Retinal pigment epithelial cell (primary cell): ENCODE measurements at places on chromosomes 1 and 21.

GRCh38 chr1:37288900-37289299 lies 185.5 kb upstream of the ZC3H12A start:
- no peak for DNase-seq

GRCh38 chr1:179815641-179816040 lies 62.0 kb downstream of the TOR1AIP2 start:
- no peak for DNase-seq

- DNase-seq, result no peak
Observed at GRCh38 chr1:117576236-117576635, 29.6 kb upstream of the TENT5C start.

DNA sequence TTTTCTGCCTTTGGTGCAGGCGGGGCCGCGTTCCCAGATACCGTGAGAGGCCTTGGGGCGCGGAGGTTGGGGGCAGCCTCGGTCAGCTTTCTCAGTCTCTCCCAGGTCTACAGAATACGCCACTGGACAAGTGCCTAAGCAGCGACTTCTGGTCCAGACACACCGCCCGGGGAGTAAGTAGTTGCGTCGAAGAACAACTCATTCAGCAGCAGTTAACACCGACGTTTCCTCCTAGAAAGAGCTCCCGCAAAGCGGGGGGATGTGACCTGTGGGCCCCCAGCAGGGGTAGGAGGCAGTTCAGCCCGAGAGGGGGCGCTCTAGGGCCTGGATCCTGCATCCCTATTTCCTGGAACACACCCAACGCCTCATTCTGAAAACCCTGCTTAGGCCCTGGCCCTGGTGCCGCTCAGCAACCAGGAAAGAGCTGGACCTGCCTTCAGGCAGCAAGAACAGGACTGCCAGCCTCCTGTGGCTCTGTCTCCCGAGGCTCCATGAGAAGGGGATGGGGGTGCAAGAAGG lies 6.5 kb upstream of the BARHL2 start:
- no peak for DNase-seq

- DNase-seq, result no peak
Observed at GRCh38 chr1:68308034-68308433, 75.7 kb upstream of the WLS start.

GRCh38 chr1:182196897-182197870 lies 135.7 kb upstream of the ZNF648 start:
- DNase-seq, result no peak

GRCh38 chr1:168136709-168137514 lies at the start of gene GPR161:
TSS of gene GPR161 (minus strand) at chr1:168136930. CDS start at chr1:168104850, 32,080 bp downstream.
- DNase-seq, result no peak

GRCh38 chr1:236523704-236524141 lies at the start of gene LGALS8:
TSS of gene LGALS8 (plus strand) at chr1:236523982. CDS start at chr1:236526071, 2,089 bp downstream.
- DNase-seq, result no peak

DNA sequence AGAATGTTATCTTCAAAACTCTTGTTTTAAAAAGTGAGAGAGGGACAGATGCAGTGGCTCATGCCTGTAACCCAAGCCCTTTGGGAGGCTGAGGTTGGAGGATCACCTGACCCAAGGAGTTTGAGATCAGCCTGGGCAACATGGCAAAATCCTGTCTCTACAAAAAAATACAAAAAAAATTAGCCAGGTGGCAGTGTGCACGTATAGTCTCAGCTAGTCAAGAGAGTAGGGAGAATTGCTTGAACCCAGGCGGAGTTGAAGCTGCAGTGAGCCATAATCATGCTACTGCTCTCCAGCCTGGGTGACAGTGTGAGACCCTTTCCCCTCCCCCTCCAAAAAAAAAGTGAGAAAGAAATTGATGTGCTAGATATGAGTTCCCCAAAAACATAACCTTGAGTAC lies 131.0 kb downstream of the KCNT2 start:
- no peak for DNase-seq

DNA sequence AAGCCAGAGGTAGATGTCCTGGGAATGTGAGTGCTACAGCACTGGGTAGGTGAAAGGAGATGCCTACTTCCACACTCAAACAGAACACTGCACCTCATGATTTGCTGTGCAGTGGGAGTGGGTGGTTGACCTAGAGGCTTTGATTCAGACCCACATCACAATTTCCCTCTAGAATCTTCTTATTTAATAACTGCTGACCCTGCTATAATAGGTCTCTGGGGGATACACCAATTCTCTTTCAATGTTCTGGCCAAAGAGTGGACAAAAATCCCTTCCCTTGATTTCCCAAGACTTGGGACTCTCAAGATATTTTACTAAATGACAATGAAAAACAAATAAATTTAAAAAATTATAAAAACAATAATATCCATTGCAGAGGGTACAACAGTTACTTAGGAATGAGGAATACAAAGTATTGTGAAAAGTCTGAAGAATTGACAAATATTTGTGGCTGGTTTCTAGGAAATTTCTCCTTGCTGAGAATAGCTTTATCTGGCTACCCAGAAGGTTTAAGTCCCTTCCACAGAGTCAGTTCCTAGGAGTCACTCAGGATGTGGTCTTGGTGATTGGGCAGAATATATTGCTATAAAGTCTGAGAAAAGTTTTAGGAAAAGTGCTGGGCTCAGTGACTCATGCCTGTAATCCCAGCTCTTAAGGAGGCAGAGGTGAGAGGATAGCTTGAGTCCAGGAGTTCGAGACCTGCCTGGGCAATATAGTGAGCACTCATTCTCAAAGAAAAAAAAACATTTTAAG lies 2.4 kb upstream of the FCGR2A start:
- DNase-seq, result no peak

- DNase-seq, result no peak
Observed at GRCh38 chr1:75392278-75392677, 218.6 kb downstream of the SLC44A5 start.

GRCh38 chr1:15000030-15000429 lies 153.5 kb upstream of the TMEM51 start:
- DNase-seq, result no peak

GRCh38 chr1:223125766-223126165 lies 17.3 kb downstream of the TLR5 start:
- no peak for DNase-seq

- no peak for DNase-seq
Observed at GRCh38 chr1:23914921-23915320, 1.8 kb upstream of the CNR2 start.

DNA sequence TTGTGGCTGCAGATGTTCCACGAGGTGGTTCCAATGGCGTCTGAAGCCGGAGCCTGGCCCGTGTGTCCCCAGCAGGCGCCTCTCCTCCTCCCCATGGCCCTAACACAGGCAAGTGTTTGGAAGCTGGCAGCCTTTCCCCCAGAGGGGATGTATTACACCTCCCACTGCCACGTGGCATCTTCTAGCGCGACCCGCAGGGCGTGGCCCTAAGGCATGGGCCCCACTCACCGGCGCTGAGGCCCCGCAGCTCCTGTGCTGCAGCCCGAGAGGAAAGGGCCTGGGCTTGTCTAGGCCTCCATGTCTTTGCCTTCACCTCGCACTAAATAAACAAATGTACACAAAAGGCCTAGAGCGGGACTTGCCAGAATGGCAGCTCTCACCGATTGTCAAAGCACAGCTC lies 37.9 kb downstream of the SLC66A1 start:
- DNase-seq, result no peak

- DNase-seq, result no peak
Observed at GRCh38 chr1:239458144-239458500, 71.8 kb downstream of the CHRM3 start.

- DNase-seq, result no peak
Observed at GRCh38 chr1:92854101-92854785, 22.4 kb downstream of the RPL5 start.

DNA sequence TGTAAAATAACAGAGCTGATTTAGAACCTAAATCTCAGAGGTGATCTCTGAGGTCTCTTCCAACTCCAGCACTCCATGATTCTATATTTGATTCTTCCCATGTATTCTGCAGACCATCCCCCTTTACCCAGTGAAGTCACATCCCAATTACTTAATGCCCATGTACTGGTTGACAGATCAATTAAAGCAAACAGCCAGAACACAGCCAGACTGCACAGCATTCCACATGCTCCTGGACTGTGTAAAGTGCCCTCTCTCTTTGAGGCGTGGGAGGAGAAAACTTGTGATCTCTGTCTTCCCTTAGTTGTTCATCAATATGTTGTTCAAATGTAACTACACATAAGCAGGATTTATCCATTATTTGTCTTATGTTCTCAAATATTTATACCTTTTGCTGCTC lies 18.1 kb downstream of the NOS1AP start:
- no peak for DNase-seq

- DNase-seq, result no peak
Observed at GRCh38 chr1:65527707-65528503, 107.4 kb downstream of the LEPR start.

DNA sequence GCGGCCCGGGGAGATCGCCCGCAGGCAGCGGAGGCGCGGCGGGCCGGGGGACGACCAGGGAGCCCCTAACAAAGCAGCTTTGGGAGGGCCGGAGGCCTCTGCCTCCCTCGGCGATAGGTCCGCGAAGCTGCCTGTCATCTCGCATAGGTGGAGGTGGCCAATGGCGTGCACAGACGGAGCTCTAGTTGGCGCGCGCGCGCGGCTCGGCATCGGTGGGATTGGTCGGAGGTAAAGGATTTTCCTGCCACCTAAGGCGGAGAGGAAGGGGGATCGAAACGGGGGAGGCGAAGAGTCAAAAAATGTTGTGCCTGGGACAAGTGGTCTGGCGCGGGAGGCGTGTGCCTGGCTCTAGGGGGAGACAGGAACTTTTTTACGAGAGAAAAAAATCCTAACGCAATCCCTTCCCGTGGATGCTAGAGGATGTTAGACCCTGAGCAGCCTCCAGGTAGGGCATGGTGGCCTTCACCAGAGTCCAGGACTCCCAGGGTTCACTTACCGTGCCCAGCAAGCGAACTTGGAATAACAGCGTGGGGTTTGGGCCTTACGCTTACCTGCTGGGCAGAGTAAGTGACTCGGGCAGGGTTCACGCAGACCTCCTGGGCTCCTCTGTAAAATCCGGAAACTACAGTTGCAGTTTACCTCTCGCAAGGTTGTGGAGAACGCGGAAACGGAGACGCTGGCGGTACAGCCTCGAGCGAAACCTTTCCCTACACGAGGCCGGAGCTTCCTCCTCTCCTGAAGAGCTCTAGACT lies 99.9 kb upstream of the SOD1 start:
- DNase-seq, result peak; percentile 95

- no peak for DNase-seq
Observed at GRCh38 chr1:182215764-182216163, 154.3 kb upstream of the ZNF648 start.

- no peak for DNase-seq
Observed at GRCh38 chr1:9902060-9902452, 8.0 kb downstream of the CTNNBIP1 start.

- no peak for DNase-seq
Observed at GRCh38 chr1:185560760-185561159, 173.4 kb upstream of the HMCN1 start.

- no peak for DNase-seq
Observed at GRCh38 chr1:224407571-224408293, 26.9 kb downstream of the WDR26 start.

DNA sequence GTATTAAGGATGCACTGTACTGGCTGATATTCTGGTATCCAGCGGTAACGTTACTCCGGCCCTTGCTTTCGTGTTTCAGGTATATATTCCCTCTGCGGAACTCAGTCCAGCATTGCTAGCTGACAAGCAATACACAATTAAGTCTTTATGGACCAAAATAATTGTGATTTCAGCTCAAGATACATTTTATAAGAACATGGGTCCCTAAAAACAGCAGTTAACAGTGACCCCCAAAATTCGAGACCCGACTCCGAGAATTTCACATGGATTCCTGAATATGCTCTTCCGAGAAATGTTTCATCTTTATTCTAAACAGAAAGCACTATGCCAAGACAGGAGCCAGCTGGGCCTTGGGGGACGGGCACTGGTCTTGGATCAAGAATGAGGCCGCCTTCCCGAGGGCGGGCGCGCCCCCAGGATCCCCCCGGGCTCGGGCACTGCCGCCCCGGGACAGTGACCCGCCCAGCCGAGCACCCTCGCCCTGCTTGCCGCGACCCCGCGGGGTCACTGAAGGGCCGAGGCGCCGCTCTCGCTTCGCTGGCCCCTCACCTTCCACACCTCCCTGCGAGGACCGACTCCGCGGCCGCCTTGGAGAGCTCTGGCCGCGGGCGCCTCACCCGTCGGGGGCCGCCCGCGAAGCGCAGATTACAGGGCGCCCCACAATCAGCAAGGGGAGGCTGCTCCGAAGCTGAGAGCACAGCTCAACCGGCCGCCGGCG lies 610 bp downstream of the SCYL3 start:
- no peak for DNase-seq

- no peak for DNase-seq
Observed at GRCh38 chr1:226309398-226310244, 657 bp upstream of the LIN9 start.

DNA sequence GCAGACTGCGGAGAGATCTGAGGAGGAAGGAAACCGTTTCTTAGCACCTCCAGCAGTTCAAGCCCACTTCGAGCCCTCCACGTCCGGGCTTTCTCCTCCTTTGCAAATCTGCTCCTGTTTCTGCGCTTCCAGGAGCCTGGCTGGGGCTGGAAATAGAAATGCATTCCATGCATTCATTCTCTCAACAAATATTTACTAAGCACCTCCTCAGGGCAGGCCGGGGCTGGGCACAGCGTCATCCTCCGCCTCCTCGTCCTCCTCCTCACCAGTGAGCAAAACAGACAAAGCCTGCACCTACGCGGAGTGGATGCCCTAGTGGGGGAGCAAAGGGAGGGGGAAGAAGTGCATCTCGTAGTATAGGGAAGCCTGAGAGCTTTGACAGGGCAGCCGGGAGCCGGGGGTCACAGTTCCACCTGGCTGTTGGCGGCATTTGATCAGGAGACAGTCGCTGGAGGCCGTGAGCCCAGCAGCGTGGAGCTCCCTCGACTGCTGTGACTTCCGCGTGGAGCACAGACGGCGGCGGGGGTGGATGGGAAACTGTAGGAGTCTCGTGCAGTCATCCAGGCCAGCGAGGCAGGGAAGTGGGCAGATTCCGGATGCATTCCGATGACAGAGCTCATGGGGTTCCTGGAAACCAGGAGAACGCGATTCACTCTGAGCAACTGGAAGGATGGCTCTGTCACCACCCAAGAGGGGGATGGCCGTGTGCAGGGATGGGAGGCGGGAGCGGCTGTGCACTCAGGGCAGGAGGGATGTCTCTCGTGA lies 93.5 kb downstream of the SIK1 start:
- peak; percentile 90 for DNase-seq

GRCh38 chr21:27812279-27812678 lies 845.4 kb upstream of the ADAMTS5 start:
- no peak for DNase-seq

DNA sequence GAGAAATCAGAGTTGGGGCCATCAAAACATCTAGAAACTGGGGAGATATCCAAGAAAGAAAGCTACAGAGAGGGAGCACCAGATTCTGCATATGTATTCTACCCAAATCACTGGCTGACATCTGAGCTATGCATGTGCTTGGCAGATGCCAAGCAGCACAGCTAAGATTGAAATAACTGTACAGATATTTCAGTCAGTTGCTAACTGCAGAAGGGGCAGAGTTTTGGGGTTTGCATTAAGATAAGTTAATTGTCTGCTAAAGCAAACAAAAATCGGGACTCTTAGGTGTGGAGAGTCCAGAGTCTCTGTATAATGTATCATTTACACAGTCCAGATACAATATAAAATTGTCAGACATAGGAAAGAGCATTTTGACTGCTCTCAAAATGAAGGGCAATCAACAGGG lies 437.1 kb downstream of the PTBP2 start:
- DNase-seq, result no peak
